T-helper 2 cell treated with Interferon-gamma antibody and Interleukin-4, amounts not matched to agents 5 μg/mL and 100 μg/mL, for 36 hours (primary cell): ENCODE measurements at places on chromosomes 11 and 22.
A peak's percentile ranks its signal among the peaks of the same experiment; 100 is the strongest.

DNA sequence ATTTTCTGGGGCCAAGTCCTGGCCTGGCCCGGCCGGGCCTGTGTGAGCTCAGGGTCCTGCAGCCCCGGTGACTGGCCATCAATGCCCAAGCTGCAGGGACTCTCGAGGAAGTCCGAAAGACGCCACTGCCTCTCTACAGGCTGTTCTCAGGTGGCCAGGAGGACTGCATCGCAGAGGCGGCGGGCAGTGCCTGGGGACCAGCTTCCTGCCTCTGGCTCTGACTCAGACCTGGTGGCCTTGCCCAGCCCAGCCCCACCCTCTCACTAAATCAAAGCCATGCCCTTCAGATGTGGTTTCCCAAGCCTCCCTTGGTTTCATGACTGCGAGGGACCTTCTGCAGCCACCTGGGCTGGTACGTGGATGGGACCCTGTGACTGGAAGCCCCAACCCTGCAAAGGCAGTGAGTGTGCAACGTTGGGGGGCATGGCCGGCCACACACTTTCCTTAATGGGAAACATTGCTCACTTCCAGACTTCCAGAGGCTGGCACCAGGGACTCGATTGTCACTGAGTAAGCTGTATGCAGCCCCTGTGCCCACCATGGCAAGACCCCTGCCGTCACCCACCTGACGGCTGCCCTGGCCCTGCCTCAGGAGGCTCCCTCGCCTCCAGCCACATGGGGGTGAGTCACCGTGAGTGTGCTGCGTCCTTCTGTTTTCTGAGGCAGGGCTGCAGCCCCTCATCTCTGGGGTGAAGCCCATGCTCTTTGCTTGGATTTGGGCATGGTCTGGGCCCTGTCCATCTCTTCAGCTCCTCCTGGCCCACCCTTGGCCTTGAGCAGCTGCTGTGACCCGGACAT, 6.0 kb upstream of the FGF3 start:
- no peak for DNase-seq
- H3K4me3 ChIP-seq, result no peak overlapping the region
- no peaks in the 10 kb centered on the region for H3K36me3 ChIP-seq
- H3K4me1 ChIP-seq, result no peaks in the 10 kb centered on the region
- no peak overlapping the region for H3K27ac ChIP-seq

DNA sequence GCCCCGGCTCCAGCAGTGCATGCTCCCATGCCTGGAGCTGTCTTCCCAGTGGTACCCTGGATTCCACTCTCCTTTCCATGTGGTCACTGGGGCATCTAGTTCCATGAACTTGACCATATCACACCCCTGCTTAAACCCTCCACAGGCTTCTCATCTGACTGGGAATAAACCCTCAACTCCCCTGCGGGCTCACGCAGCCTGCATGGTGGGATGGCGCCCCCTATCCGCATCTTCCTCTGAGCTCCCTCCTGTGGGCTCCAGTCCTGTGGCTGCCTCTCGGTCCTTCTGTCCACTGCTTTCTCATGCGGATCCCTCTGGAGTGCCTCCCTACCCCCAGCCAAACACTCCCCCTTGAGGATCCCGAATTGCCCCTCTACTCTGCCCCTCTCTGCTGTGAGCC, 41.4 kb upstream of the TTLL12 start:
- peaks cover 4% of the 10 kb centered on the region for H3K4me1 ChIP-seq
- DNase-seq, result no peak
- H3K27ac ChIP-seq, result no peak overlapping the region
- no peaks in the 10 kb centered on the region for H3K36me3 ChIP-seq
- H3K4me3 ChIP-seq, result no peak overlapping the region

DNA sequence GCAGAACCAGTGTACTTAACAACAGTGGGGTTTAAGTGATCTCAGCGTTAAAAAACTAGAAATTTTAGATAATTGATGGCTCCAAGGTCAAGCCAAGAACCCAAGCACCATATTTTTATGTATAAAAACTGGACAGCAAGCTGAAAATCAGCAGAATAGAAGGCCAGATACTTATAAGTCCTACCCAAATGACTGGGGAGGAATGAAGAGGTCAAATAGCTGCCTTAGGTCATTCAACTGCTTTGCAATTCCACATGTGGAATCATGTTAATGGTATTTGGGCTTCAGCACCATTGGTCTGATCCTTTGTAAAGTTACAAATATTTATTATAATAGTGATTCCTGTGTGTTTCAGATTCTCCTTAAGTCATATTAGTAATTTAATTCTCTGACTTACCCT, 108.4 kb downstream of the FAT3 start:
- DNase-seq, result no peak
- no peaks in the 10 kb centered on the region for H3K27me3 ChIP-seq
- no peaks in the 10 kb centered on the region for H3K36me3 ChIP-seq
- no peaks in the 10 kb centered on the region for H3K4me1 ChIP-seq
- H3K27ac ChIP-seq, result no peak overlapping the region

- no peaks in the 10 kb centered on the region for H3K27me3 ChIP-seq
- no peak overlapping the region for H3K27ac ChIP-seq
- no peaks in the 10 kb centered on the region for H3K4me1 ChIP-seq
- DNase-seq, result no peak
Observed at GRCh38 chr11:21641869-21642268, 551.0 kb upstream of the ANO5 start.

DNA sequence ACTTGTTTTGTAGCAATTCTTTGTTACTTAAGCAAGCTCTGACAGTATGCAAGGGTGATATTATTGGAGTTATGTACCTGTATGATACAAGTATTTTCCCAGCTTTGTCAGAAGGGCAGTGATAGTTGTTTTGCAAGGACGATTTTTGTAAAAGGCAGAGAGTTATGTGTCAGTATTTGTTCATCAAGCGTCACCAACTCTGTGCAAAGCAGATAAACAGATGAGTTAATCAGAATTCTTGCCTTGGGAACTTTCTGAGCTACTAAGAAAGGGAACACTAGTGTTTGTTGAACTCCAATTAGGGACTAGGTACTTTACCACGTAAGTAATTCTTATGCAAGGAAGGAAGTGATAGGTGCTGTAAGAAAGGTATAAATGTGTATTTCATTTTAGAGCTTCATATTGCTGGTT, 1.4 kb downstream of the USP47 start:
- no peaks in the 10 kb centered on the region for H3K36me3 ChIP-seq
- H3K4me1 ChIP-seq, result peaks cover 26% of the 10 kb centered on the region
- no peak overlapping the region for H3K27ac ChIP-seq
- peak; percentile 19 for DNase-seq

DNA sequence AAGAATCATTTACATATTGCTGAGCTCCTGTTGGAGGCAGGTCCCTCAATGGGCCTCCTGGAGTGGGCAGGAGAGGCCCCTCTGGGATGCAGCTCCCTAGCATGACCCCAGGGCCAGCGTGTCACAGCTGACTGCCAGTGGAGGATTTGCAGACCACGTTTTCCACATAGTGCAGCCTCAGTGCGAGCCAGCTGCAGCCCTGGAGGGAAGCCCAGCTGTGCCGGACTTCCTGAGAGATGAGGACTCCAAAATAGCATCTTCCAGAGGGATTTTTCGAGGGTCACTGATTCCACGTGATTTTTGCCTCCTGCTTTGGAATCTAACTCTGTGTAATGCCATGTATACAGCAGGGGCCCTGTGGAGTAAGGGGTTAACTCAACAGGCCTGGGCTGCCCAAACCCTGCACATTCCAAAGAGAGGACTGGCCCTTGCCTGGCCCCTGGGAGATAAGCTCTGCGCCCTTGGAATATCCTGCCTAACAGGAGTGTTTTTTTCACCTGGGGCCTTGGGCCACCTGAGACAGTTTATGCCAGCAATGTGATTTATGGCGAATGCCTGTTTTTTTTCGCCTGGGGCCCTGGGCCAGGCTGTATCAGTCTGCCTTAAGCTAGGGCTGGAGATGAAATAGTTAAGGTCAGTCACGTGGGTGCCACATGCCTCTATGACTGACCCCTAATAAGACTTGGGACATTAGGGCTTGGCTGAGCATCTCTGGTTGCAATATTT, 47.4 kb downstream of the RPS6KA4 start:
- no peak overlapping the region for H3K27ac ChIP-seq
- H3K27me3 ChIP-seq, result peaks cover 6% of the 10 kb centered on the region
- H3K36me3 ChIP-seq, result no peaks in the 10 kb centered on the region
- no peak for DNase-seq

- no peak for DNase-seq
- H3K4me3 ChIP-seq, result no peak overlapping the region
- H3K4me1 ChIP-seq, result no peaks in the 10 kb centered on the region
- H3K27me3 ChIP-seq, result no peaks in the 10 kb centered on the region
- H3K36me3 ChIP-seq, result peaks cover 78% of the 10 kb centered on the region
Observed at GRCh38 chr11:121575250-121575962, 122.6 kb upstream of the SORL1-AS1 start.

DNA sequence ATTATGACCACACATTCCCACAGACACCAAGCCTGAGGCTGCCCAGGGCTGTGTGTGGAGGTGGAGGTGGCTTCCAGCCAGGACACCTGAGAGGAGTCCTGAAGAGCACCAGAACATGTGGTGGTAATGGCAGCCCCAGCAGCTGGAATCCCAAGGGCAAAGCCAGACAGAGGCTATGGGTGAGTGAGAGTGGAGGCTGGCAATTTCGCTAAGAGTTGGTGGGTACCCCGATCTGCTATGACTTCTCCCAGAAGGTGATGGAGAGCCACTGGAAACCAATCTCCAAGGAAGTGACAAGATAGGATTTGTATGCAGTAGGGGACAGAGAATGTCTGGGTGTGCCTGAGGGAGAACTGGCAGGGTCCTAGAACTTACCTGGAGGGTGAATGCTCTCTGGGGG, 69.3 kb upstream of the CLTCL1 start:
- no peaks in the 10 kb centered on the region for H3K27me3 ChIP-seq
- H3K4me1 ChIP-seq, result no peaks in the 10 kb centered on the region
- H3K4me3 ChIP-seq, result no peak overlapping the region
- no peak for DNase-seq

- no peak overlapping the region for H3K27ac ChIP-seq
- no peaks in the 10 kb centered on the region for H3K27me3 ChIP-seq
- no peak for DNase-seq
Observed at GRCh38 chr11:111607751-111608150, 5.5 kb downstream of the SIK2 start.

DNA sequence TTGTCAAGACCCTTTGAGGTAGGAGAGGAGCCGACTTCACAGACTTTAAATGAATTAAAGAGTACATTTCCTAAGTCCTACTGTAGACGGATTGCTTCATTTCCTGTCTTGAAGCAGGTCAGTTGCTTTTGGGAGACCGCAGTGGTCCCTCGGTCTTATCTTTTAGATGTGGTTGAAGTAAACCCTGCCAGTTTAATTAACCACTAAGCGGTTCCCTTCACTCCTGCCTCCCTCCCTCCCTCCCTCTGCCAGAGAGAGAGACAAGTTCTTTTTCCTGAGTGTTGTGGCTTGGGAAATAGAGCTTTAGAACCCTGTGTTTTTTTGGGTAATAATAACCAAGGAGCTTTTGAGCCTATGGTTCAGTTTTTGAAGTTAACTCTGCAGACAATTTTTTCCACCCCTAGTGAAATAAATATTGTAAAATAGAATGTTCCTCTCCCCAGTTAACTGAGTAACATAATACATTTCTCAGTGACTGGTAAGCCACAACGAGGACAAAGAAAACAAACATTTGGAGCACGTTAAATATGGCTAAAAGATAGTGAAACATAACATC, 147.5 kb downstream of the LDLRAD3 start:
- DNase-seq, result no peak
- H3K4me3 ChIP-seq, result peak overlapping the region; percentile 35
- peaks cover 25% of the 10 kb centered on the region for H3K4me1 ChIP-seq

GRCh38 chr22:49827853-49828598, at the start of gene BRD1:
BRD1 (minus strand) TSS chr22:49827873; CDS start chr22:49824317, 3,556 bp downstream.
- peak within 1 kb of the TSS; percentile 93 for H3K27ac ChIP-seq
- H3K36me3 ChIP-seq, result peaks cover 27% of the 10 kb centered on the region
- peak; percentile 61 for DNase-seq
- H3K27me3 ChIP-seq, result no peaks in the 10 kb centered on the region
- H3K4me3 ChIP-seq, result peak within 1 kb of the TSS; percentile 93

DNA sequence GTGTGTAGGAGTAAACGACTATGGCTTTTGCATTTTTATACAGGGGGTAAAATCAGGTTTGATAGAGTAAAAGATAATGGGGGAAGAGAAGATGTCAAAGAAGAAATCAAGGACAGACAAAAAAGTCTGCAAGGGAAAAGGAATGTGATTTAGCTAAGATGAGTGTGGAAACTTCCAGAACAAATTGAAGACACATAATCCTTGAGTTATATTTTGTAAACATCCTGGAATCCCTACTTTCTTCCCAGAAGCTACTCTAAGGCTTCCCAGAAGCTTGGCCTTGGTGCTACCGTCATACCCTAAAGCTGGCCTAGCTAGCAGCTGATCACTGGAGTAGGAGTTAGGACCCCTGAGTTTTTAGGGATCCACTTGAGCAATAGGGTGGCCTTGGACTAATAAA, 82.4 kb downstream of the BLID start:
- no peak overlapping the region for H3K27ac ChIP-seq
- no peaks in the 10 kb centered on the region for H3K36me3 ChIP-seq
- H3K4me3 ChIP-seq, result no peak overlapping the region
- no peak for DNase-seq
- H3K27me3 ChIP-seq, result no peaks in the 10 kb centered on the region

- H3K4me1 ChIP-seq, result no peaks in the 10 kb centered on the region
- H3K27ac ChIP-seq, result no peak overlapping the region
- H3K36me3 ChIP-seq, result no peaks in the 10 kb centered on the region
- DNase-seq, result no peak
- no peak overlapping the region for H3K4me3 ChIP-seq
Observed at GRCh38 chr11:44817207-44817949, 90.6 kb downstream of the TSPAN18 start.

- H3K36me3 ChIP-seq, result no peaks in the 10 kb centered on the region
- peaks cover 2% of the 10 kb centered on the region for H3K27me3 ChIP-seq
- DNase-seq, result no peak
- H3K27ac ChIP-seq, result no peak overlapping the region
- H3K4me3 ChIP-seq, result no peak overlapping the region
Observed at GRCh38 chr22:33005476-33005875, 52.7 kb downstream of the SYN3 start.

- H3K27me3 ChIP-seq, result no peaks in the 10 kb centered on the region
- no peak for DNase-seq
- no peak overlapping the region for H3K27ac ChIP-seq
- H3K36me3 ChIP-seq, result no peaks in the 10 kb centered on the region
- no peak overlapping the region for H3K4me3 ChIP-seq
Observed at GRCh38 chr22:49010901-49011300, 816.8 kb downstream of the BRD1 start.

DNA sequence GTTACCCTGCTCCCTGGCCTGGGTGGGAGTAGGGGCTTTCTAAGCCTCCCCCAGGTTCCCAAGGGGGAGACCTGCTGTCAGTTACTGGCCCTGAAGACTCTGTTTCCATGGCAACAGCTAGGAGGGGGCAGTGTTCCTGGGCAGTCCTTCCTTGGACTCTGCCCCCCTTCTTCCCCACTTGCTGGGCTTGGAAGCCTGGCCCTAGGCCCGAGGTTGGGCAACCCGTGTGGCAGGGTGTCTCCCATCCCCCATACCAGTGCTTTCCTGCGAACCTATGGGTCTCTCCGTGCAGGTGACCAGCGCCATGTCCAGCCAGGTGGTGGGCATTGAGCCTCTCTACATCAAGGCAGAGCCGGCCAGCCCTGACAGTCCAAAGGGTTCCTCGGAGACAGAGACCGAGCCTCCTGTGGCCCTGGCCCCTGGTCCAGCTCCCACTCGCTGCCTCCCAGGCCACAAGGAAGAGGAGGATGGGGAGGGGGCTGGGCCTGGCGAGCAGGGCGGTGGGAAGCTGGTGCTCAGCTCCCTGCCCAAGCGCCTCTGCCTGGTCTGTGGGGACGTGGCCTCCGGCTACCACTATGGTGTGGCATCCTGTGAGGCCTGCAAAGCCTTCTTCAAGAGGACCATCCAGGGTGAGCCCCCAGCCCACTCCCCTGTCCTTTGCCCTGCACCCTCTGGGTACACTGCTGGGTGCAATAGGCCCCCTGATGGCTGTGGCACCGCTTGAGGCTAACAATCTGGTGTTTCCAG, 1.7 kb downstream of the ESRRA start:
- DNase-seq, result no peak
- no peaks in the 10 kb centered on the region for H3K27me3 ChIP-seq
- H3K27ac ChIP-seq, result no peak overlapping the region
- peaks cover 22% of the 10 kb centered on the region for H3K4me1 ChIP-seq
- H3K4me3 ChIP-seq, result peak overlapping the region; percentile 98
- peaks cover 11% of the 10 kb centered on the region for H3K36me3 ChIP-seq
